ENCODE measurements at places on chromosomes 1 and 21.

- DNase-seq: no peak
These were observed 1237.8 kb downstream of the NCAM2 start for GRCh38 chr21:22235866-22236590.

DNA sequence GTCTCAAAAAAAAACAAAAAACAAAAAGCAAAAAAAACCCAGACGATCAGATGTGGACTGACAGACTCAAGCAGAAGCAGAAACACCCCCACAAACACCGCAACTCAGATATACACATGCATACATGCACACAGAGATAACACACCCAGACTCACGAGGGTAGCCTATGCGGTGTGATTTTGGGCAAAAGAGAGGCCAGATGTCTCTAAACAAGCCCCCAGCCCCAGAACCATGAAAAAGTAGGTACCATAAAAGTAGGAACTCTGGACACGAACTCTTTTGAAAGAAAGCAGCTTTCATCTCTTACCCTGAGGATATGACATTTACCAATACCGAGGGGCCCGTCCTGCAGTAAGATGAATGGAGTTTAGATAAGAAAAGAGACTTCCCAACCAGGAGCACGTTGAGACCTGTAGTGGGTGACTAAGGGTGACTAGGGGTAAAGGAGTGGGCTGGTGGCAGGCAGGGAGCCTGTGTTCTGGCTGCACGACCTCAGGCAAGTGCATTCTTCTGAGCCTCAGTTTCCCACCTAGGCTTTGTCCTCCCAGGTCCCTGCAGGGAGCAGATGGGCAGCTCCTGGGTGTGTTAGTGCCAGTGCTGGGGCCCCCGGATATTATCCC, 1.5 kb upstream of the TINAGL1 start:
- peak; percentile 70 for DNase-seq

DNA sequence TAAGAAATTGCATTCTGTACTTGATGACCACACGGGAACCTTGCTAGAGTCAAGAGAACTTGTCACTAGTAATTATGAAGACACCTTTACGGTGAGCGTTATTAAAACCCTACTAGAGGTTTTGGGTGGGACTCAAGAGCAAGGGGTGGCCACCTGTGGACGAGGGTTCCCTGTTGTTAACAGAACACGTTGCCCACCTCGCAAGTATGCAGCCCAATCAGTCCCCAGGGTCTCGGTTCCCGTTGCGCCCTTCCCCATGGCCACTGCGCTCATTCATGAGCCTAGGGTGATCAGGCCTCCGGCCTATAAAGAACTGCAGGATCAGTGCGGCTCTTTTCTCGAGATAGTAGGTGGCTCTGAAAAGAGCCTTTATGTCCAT, 30.2 kb upstream of the RNF187 start:
- no peak for DNase-seq

DNA sequence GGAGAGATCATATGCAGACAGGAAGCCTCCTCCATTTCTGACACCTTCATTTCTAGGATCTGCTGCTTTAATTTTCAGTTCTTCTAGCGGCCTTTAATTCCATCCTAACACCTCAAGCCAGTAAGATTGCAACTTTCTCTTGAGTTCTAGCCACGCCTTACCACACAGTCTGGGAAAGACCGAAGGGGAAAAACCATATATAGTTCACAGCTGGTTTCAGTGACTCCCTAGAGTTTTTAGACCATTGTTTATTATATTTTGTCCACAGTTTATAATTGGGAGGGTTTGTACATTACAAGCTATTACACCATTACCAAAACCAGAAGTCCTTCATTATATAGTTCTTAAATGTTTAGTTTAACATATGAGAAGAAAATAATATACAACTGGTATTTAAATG, 37.5 kb downstream of the DPH5 start:
- no peak for DNase-seq

DNA sequence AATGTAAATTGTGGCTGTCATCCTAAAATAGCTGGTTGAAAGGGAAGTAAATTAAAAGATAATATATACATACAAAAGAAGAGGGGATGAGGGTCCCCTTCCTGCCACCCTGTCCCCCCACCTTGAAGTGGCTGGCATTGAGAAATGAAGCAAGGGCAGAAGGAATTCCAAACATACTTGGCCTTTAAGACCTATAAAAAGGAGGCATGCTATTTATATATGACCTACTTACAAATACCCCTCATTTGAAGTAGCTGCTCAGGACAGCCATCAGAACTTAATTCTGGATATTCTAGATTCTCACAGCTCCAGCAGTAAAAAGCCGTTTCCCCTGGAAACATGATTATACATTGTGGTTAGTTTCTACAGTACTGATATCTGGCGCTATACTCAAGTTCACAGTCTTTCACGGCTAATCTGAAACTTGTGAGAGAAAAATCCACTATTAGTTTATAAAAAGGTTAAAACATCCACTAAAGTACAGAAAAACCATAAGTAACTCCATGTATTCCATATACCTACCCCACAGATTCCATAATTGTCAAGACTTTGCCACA, 9.6 kb upstream of the MAP10 start:
- no peak for DNase-seq

GRCh38 chr1:181763736-181764135, 280.4 kb downstream of the CACNA1E start:
- DNase-seq: no peak

- no peak for DNase-seq
These were observed 8.9 kb downstream of the CAMTA1 start for GRCh38 chr1:6794164-6794563.

DNA sequence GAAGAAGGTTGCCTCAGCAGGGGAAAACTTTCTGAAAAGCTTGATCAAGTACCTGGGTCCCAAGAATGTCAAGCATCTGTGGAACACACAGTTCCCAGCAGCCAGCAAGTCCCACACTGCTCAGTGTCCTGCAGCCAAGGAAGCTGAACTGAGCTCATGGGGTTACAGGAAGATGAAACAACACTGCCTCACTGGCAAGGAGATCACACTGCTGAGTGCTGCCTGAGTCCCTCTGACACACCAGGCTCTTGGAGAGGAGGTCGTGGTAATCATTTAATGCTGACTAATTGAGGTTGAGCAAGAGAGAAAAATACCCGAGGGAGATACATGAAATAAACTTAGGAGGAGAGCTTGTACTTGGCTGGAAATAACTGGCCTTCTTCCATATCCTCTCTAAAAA, 75.2 kb downstream of the MPZL1 start:
- DNase-seq: peak; percentile 30

DNA sequence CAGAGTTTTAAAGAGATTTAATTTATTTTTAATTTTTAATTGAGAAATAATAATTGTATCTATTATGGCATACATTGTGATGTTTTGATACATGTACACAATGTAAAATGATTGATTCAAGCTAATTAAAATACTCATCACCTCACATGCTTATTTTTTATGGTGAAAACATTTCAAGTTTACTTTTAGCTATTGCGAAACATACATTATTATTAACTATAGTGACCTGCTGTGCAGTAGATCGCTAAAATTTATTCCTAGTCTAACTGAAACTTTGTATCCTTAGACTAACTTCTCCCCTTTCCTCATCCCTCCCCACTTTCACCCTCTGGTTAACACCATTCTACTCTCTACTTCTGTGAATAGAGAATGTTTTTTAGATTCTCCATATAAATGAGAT, 191.6 kb downstream of the DNAH14 start:
- no peak for DNase-seq

DNA sequence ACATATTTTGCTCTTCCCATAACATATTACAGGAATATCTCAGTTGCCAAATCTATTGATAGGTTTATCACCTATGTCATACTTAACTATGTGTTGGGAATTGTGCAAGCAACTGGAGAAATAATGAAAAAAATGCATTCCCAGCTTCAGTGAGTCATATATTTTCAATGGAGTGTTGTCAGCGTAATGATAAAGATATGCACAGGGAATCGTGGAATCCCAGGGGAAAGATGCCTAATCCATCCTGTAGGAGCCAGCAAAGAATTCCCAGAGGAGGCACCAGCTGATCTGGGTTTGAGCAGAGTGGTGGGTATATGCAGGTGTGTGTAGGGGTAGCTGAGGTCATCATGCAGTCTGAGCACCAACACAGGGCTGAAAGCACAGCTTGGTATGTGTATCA, 213.3 kb upstream of the DAB1 start:
- DNase-seq: no peak

- no peak for DNase-seq
These were observed 22.0 kb downstream of the KCNK1 start for GRCh38 chr1:233635765-233636502.

All from Caco-2 (cell line).